ENCODE measurements at places on chromosomes 2 and 18.

DNA sequence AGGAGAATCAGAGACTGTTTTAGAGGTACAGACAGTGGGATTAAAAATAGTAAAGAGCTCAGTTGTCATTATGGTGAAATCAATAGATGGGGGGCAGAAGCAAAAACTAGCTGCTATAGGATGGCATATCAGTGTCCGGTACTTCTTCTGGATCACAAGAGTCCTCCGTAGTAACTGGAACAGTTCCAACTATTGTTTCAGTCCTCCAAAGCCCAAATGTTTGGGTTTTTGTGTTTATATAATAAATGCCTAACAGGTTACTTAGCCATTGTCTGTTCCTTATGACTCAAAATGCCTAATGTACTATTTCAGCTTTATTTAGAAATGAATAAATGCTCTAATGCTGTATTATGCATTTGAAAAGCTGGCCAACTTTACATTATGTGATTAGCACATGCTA is 401.2 kb downstream of the PTH2R start:
- DNase-seq = no peak

DNA sequence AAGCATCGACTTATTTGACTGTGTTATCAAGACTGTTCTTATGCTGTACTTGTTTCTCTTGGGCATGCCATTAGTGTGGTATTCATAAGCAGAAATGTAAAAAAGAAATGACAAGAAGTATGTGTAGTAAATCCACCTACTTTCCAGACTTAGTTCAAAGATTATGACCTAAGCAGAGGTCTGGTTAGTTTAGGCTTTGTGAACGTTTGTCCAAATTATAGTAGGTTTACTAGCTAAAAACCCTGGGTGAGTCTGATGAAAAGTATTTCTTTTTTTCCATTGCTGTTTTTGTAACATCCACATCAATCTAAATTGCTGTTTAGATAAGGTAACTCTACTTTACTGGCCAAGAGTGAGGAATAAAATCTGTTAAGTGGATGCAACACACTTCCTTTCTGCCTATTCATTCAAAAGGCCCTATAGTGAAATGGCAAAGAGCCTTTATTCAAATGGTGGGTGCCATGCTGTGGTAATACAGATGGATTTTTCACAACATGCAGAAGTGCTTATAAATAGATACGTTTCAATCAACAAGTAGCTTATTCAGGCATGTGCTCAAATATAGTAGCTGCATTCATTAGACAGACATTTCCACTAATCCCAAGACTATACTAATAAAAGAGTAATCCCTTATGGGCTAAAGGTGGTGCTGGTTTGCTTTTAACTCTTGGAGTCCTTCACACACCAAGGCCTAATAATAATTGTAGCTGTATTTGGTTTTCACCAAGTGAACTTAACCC is 122.5 kb upstream of the LTBP1 start:
- no peak for DNase-seq

DNA sequence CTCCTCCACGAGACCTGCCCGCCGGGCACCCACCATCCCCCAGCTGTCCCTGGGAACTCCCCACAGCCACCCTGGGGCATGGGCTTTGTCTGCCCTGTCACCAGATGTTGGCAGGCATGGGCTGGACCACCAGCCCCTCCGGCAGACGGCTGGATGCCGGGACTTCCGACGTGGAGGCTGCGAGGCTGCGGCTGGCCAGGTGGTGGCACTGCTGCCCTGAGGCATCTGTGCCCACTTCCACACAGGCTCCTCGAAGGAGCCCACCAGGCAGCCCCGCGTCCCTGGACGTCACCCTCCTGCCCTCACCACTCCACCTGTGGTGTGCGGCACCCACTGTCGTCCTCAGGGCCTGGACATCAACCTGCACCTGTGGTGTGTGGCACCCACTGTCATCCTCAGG is 319.9 kb upstream of the SALL3 start:
- peak; percentile 8 for DNase-seq

DNA sequence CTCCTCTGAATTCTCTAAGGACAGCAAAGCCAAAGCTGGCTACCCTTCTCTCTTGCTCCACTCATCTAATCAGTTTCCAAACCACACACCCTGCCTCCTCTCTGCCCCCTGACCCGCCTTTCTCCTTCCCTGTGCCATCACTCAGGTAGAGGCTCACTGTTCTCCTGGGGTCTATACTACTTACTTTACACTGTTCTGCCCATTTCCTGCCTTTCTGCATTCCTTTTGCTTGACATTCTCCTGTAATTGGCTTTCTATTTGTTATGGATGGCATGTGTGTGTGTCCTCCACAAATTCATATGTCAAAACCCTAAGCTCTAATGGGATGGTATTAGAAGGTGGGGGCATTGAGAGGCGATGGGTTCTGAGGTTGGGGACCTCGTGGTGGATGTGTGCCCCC is 675.2 kb upstream of the ID2 start:
- DNase-seq = no peak

DNA sequence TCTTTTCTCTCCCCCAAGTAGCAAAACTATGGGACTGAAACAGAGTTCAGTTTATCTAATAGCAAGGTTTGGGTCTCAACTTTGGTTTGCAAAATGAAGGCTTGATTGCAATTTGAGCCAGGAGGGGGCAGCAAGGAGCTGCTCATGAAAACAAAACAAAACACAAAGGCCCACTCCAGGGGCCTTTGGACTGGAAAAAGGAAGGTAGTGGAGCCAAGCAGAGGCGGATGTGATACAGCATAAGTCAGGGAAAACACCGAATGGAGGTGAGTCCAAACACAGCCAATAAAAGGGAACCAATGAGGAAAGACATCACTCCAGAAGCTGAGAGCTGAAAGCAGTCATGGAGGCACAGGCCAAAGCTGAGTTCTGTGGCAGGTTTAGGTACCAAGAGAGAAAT is 799.7 kb upstream of the ACVR2A start:
- DNase-seq = peak; percentile 51

GRCh38 chr18:5895876-5896740 is 786 bp upstream of the TMEM200C start:
- no peak for DNase-seq

- DNase-seq = no peak
These were observed 78.3 kb upstream of the TLK1 start for GRCh38 chr2:171238946-171239345.

DNA sequence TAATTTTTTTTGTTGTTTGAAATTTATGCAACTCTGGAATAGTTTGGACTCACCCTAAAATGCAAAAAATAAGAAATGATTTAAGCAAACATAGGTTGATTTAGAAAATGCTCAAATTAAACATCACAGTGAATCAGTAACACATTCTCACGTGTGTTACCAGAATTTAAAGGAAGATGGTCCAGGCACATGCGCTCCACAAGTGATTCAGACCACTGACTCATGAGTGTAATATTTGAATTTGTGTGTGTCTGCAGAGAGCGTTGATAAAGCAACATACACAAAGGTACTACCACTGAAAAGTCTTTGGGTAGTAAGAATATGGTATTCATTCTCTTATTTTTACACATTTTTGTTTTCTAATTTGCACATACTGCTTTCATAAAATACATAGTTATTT is 7.9 kb downstream of the SS18 start:
- no peak for DNase-seq

GRCh38 chr2:16033032-16033293 is 92.6 kb downstream of the MYCN start:
- no peak for DNase-seq

- DNase-seq = no peak
These were observed 203.7 kb downstream of the SETBP1 start for GRCh38 chr18:44884431-44884830.

GRCh38 chr2:171316220-171316619 is 117.6 kb downstream of the METTL8 start:
- no peak for DNase-seq

DNA sequence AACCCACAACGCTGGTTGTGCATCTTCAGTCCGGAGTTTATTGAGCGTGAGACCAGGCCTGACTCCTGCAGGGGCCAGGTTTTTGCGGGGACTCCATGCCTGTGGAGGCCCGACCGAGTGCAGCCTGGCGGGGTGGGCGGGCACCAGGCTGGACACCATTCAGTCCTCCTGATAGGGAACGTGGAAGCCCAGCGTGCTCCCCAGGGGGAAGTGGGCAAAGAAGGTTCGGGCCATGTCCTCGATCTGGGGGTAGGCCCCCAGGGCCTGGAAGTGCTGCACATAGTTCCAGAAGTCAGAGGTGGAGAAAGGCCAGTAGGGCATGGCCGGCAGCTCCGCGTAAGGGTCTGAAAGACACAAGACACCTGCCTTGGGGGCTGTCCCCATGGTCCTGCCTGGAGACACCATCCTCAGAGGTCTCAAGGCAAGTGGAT is 1.4 kb downstream of the OTOS start:
- DNase-seq = no peak

DNA sequence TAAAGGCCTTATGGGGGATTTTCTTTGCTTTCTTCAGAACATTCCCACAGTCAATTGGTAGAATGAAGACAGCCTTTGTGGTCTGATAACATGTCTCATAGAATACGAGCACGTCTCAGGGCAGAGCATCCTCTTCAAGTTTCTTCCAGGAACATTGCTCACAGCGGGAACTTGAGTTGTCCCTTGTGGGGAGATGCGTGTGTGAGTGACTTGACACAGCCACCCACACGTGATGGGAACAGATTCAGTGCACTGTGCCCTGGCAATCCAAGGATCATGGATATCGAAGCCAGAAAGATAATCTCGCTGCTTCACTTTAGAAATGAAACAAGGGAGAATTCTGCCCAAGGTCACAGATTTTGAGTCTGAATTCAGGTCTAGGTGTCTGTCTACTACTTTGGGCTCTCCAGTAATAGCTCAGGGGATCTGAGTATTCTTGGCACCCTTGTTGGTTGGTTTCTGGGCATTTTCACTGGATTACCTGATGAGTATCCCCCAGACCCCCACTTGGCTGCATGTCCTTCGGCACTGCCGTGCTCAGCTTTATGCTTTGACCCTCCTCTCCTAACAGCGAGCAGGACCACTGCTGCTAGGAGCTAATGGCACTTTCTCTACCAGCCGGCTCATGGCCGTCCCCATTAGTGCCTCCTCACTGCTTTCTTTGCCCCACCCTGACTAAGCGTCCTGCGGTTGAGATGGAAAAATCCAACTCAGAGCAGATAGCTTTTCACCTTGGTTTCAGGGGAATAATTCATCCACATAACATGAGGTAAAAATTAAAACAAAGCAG is 75.9 kb upstream of the FOSL2 start:
- DNase-seq = no peak

DNA sequence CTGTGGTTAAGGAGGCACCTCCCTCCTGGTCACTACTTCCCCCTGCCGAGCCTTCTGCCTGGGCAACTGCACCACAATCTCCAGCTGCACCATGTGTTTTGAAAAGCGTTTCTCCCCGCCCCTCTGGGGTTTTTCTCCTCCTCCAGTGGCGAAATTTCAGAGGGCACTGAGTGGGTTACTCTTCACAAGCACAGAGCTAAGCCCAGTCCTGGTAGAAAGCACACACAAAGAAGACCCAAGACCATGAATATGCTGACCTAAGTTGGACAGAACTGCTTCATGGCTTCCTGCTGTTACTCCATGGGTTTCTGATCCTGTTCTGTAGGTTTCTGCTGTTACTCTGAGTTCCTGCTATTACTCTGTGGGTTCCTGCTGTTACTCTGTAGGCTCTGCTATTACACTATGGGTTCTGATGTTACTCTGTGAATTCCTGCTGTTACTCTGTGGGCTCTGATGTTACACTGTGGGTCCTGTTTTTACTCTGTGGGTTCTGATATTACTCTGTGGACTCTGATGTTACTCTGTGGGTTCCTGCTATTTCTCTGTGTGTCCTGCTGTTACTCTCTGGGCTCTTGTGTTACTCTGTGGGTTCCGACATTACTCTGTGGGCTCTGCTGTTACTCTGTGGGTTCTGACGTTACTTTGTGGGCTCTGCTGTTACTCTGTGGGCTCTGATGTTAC is 216.6 kb downstream of the RTP5 start:
- DNase-seq = peak; percentile 70

DNA sequence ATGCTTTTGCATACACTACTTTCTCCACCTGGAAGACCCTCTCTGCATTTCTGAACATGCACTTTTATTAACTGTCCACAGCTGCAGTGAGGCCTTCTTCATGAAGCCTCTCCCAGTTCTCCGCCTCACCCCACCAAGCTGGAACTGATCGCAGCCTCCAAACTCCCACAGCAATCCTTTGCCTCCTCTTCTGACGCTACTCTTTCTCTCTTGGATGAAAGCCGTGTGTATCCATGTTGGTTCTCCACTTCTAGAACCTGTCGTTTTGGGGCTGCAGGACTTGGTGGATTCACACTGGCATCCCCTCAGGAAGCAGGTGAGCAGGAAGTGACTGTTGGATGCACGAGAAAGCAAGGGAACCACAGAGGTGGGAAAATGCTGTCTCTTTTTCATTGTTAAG is 288.6 kb downstream of the MYCN start:
- no peak for DNase-seq

DNA sequence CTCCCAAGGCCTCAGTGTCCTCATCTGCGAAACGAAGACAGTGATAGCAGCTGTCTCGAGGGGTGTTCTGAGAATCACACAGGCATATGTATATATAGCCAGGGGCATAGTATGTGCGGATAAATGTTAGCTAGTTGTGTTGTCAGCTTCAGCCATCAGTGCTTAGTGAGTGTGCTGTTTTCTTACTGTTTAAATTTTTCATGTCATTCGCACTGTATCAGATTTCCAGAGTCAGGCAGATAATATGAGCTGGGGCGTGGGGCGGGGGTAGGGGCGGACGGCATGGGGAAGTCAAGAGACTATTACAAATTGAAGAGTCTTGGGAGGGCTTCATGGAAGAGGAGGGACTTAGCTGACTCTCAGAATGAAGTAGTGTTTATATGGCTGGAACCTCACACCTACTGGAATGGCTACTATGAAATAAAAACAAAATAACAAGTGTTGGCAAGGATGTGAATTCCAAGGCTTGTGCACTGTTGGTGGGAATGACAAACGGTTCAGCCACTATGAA is 7.0 kb downstream of the TRAPPC12 start:
- no peak for DNase-seq

GRCh38 chr2:85851253-85852151 is 37.3 kb downstream of the ST3GAL5 start:
- DNase-seq = no peak

DNA sequence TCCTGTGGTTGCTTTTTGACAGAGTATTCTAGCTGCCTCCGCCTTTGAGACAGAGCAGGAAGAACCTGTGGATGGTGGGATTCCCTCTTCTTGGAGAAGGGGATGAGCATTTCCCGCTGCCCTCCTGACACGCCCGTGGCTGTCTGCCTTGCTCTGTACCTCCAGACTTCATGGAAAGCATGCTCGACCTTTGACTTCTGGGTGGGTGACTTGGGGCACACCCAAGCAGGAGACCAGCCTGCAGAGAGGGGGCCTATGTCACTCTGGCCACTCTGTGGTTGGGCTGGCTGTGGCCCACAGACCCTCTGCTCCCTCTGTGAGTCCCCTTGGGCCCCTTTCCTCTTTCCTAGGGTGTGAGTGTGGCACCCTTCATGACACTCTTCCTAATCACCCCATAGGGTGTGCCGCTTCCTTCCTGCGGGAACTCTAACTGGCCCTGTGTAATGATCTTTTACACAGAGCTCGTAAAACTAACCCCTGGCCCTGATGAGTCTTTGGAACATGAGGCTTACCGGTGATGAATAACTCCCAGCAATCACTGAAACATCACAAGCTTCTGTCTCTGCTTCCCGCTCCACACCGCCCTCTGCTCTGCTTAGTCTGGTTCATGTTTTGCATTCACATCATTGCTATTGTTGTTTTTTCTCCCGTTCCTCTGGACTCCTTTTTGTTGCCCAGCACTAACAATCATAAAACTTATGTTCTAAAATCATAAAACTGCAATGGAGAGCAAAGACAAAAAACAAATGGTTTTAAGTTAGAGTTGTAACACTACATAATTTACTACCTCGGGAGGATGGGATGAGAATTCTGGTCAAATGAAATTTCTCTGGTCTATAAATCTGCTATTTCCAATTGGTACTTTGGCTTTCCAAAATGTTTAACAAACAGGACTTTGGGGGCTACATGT is 101.1 kb downstream of the SH3YL1 start:
- DNase-seq = no peak

- DNase-seq = no peak
These were observed 108.6 kb upstream of the CNTNAP5 start for GRCh38 chr2:123916531-123916930.

Measured in activated CD4-positive, alpha-beta T cell treated with anti-CD3 and anti-CD28 coated beads, Interleukin-2, Interleukin-6, amounts not matched to agents 100 ng/mL and 50 ng/mL, durations not matched to agents 16 hours and 8 hours (primary cell).